CD4-positive, alpha-beta T cell treated with Interferon gamma for 1 hour (primary cell): ENCODE measurements at places on chromosomes 5 and 9.
A peak's percentile ranks its signal among the peaks of the same experiment; 100 is the strongest.

DNA sequence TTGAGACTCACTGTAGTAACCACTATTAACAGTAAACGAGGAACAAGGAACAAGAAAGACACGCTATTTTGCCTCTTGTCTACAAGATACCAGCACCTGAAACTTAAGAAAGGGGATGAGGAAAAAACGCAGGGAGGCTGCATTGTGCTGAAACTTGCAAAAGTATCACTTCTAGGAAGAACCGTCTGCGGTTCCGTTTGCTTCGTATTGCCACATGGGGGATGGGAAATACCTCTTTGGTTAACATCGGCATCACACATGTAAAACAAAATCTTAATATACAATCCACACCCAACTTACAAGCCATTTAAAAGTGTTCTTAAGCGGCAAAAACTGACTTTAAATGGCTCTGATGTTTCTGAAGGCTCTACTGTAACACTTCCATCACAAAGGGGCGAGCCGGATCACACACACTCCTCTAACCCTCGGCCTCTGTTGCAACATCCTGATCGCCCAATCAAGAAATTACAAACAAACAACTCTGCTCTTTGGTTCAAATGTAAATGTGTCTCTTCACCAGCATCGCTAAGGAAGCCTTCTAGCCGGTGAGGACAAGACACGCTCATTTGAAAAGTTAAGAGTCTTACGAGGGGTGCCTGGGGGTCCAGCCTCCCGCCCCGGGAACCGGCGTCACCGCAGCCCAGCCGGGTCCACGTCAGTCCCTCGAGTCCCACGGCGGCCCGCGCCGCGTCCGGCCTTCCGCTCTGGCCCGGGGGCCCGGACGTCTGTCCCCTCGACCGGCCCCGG, 621 bp downstream of the SEC16A start:
- DNase-seq = peak; percentile 46

DNA sequence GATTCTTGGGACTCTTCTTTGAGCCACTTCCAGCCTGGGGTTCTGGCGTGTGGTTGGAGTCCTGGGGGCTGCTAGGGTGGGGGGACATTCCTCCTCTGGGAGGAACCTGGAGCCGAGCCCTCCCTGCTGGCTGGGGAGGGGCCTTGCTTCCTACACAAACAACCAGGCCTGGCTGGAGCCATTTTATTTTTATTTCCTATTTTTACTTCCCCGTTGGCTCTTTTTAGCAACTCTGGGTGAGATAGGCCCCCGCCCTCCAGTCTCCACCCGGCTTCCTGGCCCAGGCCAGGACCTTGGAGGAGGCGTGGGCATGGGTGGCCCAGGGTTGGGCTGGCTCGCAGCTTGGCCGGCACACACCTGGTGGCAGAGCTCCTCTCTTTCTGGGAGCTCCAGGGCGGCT, 15.1 kb downstream of the RXRA start:
- no peak for DNase-seq

- DNase-seq = no peak
These were observed 145.6 kb upstream of the CDH12 start for GRCh38 chr5:22998774-22999173.

DNA sequence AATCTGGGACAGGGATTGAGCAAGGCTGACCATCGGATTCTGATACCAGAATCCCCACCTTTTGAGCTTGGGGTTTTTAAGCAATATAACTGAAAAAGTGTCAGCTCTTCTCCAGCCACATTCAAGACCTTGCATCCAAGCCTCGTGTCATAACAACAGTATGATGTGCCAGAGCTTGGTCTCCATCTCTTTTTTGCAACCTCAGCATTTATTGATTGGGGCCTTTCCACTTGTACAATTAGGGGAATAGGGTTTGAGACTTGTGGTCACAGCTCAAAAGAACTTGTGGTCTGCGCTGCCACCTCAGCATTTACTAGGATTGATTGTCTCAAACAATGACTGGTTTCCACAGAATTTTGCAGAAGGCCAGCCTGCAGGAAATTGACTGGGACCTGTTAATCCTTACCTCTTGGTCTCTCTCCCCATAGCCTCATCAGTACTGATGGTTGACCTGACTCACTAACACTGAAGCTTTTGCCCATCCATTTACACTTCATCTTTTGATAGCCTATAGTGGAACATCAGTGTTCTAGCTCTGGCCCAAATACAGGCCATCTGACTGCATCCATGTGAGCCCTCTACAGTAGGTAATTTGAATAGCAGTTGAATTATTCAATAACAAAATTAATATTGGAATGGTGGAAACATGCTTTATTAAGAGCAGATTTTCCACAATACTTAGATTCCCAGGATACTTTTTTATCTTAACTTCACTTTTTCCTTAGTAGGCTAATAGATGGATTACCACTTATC, 381.6 kb upstream of the PRR16 start:
- no peak for DNase-seq

DNA sequence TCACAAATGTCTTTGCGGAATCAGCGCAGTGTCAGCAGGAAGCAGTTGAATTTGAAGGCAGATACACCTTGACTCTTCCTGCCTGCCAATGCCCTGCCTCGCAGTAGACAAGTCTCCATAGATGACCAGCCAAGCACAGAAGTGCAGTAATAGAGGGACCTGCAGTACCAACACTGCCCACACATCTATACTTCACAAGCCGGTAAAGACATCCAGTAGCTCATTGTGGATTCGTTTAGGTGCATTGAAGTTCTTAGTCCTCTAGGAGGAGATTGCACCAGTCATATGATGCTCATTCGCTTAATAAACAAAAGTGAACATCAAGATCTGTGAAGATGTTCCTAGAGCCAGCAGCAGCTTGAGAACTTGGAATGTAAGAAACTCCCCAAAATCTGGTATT, 7.1 kb upstream of the IFNA2 start:
- no peak for DNase-seq

- no peak for DNase-seq
These were observed 787.7 kb upstream of the CDH6 start for GRCh38 chr5:30405821-30406220.

- DNase-seq = no peak
These were observed 276.0 kb upstream of the MPDZ start for GRCh38 chr9:13555516-13555915.

GRCh38 chr5:144487761-144488160, 317.1 kb downstream of the KCTD16 start:
- DNase-seq = no peak

GRCh38 chr5:149289301-149289700, 17.6 kb downstream of the AFAP1L1 start:
- no peak for DNase-seq

DNA sequence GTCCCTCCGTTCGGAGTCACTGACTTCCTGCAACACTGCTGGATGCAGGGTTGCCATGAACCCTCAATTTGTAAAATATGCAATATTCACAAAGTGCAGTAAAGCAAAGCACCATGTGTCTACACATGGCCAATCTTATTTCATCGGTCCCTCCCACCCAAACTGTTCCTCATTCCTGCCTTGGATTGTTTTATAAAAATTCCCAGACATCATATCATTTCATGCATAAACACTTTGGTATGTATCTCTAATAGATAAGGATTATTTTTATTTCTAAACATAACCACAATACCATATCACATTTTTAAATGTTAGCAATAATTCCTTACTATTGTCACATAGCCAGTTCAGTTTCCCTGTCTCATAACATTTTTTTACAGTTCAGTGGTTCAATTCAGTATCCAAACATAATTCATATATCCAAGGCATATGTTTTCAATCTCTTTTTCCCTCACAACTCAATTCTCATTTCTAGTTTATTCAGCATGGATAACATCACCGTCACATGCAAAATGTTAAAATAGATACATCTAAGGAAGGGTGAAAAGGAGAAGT, 82.0 kb upstream of the PCAT7 start:
- no peak for DNase-seq

DNA sequence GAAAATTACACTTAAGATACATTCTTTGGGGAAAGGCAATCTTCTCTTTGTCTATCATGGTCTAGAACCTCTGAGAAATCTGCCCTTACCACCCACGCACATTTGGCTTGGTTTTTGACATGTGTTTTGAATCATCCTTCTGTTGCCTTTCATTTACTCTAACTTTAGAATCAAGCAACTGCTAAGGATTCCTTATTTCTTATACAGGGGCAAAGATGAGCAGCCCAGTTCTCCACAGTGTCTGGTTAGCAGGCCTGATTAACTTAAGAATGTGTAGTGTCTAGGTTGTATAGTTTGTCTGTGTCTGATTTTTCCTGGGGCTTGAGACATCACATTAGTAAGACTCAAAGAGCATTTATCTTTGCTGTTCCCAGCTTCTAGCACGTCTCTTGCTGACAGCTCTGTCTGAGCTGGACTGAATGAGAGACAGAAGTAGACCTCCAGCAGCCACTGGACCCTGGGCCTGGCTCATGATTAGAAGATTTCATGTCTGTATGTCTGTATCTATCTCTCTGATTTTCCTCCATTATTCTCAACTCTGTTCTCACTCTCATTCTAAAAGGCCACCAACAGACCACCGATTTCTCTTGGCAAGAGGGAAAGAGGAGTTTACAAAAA, 31.8 kb upstream of the PCA3 start:
- no peak for DNase-seq

DNA sequence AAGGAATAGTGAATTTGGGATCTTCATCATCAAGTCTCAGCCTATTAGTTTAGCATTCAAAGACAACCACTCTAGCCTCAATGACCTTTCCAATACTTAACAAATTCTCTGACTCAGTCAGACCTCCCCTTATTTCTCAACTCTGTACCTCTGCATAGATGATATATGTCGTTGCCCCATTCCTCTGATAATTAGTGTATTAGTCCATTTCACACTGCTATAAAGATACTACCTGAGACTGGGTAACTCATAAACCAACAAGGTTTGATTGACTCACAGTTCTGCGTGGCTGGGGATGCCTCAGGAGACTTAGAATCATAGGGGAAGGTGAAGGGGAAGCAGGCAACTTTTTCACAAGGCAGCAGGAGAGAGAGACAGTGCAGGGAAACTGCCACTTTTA, 8.9 kb downstream of the MRPL22 start:
- no peak for DNase-seq

DNA sequence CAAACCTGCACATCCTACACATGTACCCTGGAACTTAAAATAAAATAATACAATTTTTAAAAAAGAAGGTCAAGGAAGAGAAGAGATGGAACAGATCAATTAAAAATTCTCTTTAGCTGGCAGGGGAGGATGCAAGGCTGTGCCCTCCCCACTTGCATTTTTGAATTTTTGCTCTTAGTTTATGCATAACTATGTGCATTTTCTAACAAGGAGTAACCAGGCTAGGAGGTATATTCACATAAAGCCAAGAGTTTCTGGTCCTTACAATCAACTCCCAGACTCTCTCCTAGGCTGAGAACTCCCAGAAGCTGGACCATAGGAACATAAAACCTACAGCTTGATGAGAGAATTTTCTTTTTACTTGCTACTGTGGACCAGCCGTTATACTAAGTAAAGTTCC, 29.8 kb downstream of the CCDC192 start:
- no peak for DNase-seq

GRCh38 chr9:104993291-104993963, 65.5 kb upstream of the ABCA1 start:
- DNase-seq = peak; percentile 22

DNA sequence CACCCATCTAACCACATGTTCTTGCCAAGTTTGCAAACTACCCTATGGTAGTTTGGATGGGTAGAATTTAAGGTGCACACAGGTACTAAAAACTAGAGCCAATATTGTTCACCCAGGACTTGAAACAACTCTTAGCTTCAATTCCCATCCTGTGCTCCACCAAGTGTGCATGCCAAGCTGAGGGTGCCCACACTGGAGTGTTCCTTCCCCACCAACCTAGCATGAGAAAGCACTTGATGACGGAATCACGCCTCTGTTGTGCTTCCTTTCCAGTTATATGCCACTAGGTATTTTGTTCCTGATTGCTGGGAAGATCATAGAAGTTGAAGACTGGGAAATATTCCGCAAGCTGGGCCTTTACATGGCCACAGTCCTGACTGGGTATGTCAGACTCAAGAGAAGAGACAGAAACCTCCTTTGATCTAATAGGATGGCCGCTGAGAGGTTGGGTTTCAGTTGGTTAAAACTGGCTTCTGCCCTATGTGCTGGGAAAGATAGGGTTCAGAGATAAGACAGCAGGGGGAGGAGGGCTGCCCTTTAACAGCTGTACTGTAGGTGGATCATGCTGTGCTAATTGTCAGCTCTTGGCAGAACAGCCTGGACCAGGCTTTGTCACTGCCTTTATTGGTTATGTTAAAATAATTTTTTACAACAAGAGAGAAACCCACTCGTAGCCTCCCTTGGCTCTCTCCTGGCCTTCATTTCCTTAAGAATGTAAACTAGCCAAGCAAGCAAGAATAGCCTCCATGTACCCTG, 83.5 kb downstream of the SLC1A1 start:
- DNase-seq = no peak

- DNase-seq = no peak
These were observed 251.9 kb downstream of the NFIB start for GRCh38 chr9:14061936-14062585.

DNA sequence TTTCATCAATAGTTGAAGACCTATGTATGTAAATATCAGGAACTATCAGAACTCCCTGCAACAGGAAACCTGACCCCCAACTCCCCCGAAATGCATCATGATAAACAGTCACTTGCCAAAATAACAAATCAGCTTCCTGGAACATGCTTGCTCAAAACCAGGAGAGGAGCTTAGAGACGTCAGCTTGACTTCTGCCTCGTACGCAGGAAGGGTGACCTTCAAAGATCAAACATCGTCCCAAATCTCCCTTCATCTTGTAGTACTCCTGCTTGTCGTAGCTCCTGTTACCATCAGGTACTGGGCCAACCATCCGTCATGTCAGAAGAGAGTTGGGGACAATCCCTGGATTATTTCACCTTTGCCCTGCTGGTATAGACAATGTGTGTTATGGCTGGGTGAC, 396.1 kb downstream of the GADD45G start:
- no peak for DNase-seq

DNA sequence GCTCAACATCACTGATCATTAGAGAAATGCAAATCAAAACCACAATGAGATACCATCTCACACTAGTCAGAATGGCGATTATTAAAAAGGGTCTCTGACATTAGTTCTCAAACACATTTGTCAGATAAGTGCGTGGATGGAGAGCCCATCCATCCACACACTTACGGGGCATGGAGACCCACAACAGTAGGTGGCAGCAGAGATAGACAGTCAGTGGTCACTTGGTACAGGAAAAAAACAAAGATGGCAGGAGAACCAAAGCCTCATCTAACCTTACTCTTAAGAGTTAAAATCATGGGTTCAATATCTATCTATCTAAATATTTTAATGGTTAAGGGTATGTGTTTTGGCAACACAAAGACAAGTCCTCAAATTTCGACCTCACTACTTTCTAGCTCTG, 1378.7 kb upstream of the C9orf72 start:
- no peak for DNase-seq
